Stimulated activated CD4-positive, alpha-beta T cell treated with anti-CD3 and anti-CD28 coated beads, Interleukin-12 subunit alpha, Interleukin-12 subunit beta, amount 100 ng/mL, for 4 hours (primary cell): ENCODE measurements at places on chromosomes 3 and 15.

GRCh38 chr3:178741020-178741419 lies 204.8 kb downstream of the KCNMB2 start:
- DNase-seq, result no peak

DNA sequence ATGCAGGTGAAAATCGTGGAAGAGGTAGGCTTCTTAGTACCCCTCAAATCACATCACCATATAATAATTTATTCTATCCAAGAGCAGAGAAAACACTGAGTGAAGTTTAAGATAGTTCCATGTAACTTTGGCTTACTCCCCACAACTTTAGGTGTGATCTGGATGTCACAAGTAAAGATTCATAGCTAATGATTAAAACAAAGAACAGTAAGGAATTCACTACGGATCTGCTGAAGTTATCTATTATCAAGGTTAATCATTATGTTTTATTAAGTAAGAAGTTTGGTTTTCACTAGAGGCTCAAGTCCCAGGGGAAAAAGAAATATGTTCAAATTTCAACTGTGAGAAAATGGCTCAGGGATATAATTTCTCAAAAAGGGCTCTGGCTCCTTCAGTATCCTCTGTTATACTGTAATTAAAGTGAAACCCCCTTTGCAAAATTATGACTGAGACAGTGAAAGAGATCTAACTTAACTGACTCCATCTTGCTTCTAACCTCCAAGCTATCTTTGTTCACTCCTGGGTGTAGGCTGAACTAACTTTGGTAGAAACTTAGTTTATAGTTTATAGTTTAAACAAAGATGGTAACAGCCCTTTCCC lies 17.1 kb downstream of the CD80 start:
- DNase-seq, result no peak

DNA sequence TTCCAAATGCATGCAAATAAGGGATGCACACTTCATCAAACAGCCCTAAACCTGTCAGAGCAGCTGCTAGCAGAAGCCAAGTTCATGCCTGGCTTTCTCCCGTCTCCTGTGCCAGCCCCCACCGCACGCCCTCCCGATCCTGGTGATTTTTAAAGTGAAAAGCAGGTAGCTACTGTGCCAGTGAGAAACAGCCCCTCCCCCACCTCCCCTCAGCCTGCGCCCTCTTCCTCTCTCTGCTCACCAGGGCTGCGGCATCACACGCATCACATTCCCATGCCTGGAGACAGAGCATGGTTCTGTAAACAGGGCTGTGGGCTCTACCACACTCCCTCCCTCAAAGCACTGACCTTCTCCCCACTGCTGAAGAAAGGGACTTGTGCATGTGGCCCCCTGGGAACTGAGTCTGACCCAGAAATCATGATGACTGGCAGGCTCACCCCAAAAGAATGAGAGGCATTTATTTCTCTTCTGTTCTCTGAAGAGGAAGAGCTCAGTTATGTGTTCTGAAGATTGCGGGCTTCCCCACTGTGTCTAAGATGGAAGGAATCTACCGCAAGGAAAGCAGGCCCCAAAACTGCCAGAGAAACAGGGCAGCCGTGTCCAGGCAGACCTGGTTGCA lies 14.5 kb upstream of the SLC6A1 start:
- no peak for DNase-seq

DNA sequence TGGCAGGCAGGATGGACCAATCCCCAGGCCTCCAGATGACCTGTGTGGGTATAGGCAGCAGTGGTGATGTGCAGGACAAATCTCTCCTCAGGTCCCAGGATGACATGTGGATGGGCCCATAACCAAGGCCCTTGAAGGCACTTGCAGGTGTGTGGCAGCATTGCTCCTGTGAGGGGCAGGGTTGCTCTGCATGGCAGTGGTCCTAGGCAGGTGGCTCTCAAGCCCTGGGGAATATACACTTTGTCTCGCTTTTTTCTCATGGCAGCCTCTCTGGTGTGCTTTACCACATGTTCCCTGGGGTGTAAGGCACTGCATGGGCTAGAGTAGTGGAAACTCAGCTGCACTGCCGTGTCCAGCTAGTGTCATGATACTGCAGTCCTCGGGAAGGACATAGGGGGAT lies 503.6 kb downstream of the UNC13C start:
- DNase-seq, result no peak

- DNase-seq, result no peak
Observed at GRCh38 chr3:47008234-47008796, 28.8 kb downstream of the NBEAL2 start.

DNA sequence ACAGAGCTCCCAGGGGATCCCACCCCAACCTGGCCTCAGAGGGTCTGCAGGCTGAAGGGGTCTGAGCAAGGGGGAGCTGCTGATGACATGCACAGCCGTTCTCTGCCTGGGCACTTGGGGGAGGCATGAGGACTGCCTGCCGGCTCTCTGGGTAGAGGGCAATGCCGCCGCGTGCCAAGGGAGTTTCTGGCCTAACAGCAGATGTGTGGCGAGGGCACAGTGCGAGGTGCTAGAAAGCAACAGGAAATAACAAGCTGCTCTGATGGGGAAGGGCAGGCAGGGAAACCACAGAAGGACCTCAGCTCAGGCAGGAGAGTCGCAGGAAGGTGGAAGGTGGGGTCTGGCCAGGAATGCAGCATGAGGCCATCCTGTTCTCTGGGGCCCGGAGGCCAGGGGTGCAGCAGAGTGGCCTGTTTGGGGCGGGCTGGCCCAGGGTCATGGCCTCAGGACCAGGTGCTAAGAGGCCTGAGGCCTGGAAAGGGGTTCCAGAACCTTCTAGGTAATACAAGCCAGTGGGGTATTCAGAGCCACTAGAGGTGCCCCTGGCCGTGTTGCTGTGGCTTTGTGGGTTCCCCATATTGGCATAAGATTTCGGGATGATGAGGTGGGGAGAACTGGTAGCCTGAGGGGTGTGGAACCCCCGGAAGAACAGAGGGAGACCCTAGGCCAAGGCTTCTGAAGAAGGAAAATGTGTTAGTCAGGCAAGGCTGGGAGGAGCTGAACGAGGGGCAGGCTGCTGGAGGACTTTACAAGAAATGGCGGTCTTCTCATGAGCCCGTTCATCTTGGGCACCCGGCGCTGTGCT lies 41.2 kb downstream of the RGMA start:
- DNase-seq, result no peak
